Activated CD8-positive, alpha-beta T cell treated with anti-CD3 and anti-CD28 coated beads, Interleukin-2, amount 10 ng/mL, durations not matched to agents 7 days and 5 days (primary cell): ENCODE measurements at places on chromosomes 12 and 14. TPM values are rescaled to one million over a fixed set of nuclear protein-coding genes. Genes with fewer than 3 reads are reported as not detected.

DNA sequence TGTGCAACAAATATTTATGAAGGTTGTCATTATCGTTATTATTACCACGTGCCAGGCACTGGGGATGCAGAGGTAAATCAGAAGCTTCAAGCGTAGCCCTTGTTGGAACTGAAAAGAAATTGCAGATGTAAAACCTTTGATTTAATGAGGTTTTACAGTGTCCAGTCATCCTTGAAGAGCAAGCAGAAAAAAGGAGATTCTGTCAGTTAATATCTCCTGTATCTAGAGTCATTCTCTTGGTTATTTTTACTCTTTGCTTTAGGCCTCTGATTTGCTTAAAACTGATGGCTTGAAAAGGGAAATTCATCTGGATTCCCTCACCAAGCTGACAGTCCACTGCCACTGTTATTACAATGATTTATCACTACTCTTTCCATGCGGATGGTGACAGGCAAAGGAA, 179.3 kb downstream of the GALC start:
- no peak for DNase-seq

GRCh38 chr14:90514015-90514398, 117.2 kb downstream of the CALM1 start:
- no peak for DNase-seq

- no peak for DNase-seq
Measured at GRCh38 chr14:76920331-76921087, 94.3 kb downstream of the LRRC74A start.

- no peak for DNase-seq
Measured at GRCh38 chr12:58509116-58509885, 411.0 kb downstream of the LRIG3 start.

SLC10A1 gene
- not detected for total RNA-seq

- DNase-seq = no peak
Measured at GRCh38 chr12:116123451-116124258, 153.8 kb downstream of the MED13L start.

DNA sequence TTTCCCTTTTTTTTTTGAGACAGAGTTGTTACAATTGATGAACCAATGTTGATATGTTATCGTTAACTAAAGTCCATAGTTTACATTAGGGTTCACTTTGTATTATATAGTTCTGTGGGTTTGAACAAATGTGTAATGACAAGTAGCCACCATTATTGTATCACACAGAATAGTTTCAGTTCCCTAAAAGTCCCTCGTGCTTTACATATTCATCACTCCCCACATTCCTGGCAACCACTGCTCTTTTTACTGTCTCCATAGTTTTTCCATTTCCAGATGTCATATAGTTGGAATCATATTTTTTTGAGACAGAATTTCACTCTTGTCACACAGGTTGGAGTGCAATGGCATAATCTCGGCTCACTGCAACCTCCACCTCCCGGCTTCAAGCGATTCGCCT, 12.5 kb downstream of the HSD17B6 start:
- DNase-seq = no peak

- DNase-seq = no peak
Measured at GRCh38 chr14:49950275-49951228, 57.7 kb downstream of the ARF6 start.

GRCh38 chr12:130463275-130463658, 125.6 kb downstream of the PIWIL1 start:
- DNase-seq = no peak

- DNase-seq = no peak
Measured at GRCh38 chr12:40325349-40325960, 100.7 kb downstream of the LRRK2 start.
